AG08395 (cell line): ENCODE measurements at places on chromosomes 5 and 9.

- DNase-seq: no peak
Measured at GRCh38 chr9:124843456-124844034, 9.7 kb upstream of the WDR38 start.

DNA sequence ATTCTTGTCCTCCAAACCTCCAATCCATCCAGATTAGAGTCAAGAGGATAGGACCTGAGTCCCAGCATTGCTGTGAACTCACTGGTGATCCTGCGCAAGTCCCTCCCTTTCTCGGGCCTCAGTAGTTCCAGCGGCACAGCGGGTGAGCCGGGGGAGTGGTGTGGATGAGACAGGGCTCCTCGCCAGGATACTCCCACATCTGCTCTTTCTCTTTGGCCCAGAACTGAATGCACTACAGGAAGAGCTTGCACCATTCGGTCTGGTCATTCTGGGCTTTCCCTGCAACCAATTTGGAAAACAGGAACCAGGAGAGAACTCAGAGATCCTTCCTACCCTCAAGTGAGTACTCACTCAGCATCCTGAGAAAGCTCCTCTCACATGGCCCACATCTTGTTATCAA, 6.3 kb downstream of the GPX3 start:
- DNase-seq: no peak

GRCh38 chr9:128340691-128341434, 536 bp downstream of the SLC27A4 start:
- no peak for DNase-seq

GRCh38 chr9:92476962-92477361, 5.3 kb downstream of the ASPN start:
- no peak for DNase-seq

DNA sequence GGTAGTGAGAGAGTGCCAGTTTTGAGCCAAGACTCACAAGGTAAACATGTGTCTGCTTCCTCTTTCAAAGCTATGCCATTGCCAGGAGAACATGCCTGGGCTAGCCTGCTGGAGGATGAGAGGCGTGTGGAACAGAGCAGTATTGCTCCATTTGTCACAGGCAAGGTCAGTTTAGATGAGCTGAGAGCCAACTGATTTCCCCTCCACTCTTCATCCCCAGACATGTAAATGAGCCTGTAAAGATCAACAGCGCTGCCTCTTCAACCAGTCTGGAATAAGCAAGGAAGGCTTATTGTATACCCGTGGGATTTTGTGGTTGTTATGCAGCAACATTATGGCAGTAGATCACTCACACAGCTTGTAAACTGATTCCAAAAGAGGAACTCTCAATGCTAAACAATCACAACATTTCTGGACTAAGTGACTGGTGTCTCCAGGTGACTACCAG, 8.2 kb upstream of the GDNF start:
- peak; percentile 40 for DNase-seq

DNA sequence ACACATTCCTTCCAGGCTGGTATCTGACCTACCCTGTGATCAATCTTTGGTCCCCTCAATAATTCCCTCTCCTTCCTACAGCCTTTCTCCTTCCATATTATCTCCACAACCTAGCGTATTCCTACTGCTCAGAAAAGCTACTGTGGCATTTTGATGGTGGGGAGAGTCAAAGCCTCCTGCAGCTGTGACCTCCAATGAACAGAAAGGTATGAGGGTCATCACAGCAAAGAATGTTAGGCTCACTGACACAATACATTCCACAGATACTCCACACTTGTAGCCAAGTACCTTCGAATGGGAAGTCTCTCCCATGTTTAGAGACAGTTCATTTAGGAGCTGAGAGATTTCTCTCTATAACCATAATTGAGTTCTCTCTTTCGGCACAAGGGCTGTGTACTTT, 5.9 kb downstream of the FBN2 start:
- DNase-seq: no peak

- peak; percentile 71 for DNase-seq
Measured at GRCh38 chr9:91775011-91775707, 174.9 kb downstream of the ROR2 start.

DNA sequence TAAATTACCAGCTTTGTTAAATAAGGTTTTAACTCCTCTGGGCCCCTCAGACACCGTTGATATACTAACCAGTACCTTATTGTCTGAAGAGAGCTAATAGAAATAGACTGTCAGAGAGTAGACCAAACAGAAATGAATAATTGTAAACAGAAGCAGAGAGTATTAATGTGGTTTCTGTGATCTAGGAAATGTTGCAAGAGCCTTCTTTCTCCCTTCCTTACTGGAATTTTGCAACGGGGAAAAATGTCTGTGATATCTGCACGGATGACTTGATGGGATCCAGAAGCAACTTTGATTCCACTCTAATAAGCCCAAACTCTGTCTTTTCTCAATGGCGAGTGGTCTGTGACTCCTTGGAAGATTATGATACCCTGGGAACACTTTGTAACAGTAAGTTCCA, 5.1 kb downstream of the TYRP1 start:
- DNase-seq: peak; percentile 30

- DNase-seq: no peak
Measured at GRCh38 chr9:18371621-18372020, 102.3 kb upstream of the ADAMTSL1 start.

GRCh38 chr5:142697356-142698255, 11.7 kb upstream of the FGF1 start:
- peak; percentile 33 for DNase-seq

DNA sequence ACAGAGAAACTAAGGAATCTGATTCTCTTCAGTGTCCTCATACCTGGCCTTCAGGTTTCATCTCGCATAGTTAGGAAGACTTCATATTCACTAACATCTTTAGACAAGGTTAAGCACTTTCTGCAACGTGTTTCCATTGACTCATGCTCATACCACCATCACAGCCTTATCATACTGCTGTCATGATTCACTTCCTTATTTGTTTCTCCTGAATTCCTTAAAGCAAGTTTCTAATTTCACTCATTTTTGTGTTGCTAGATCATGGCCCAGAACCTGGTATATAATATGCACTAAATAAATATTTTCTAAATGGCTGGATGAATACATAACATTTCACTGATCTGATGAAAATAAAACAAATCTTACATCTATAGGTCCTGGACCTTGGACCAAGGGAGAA, 472.9 kb downstream of the PRELID2 start:
- DNase-seq: peak; percentile 58

DNA sequence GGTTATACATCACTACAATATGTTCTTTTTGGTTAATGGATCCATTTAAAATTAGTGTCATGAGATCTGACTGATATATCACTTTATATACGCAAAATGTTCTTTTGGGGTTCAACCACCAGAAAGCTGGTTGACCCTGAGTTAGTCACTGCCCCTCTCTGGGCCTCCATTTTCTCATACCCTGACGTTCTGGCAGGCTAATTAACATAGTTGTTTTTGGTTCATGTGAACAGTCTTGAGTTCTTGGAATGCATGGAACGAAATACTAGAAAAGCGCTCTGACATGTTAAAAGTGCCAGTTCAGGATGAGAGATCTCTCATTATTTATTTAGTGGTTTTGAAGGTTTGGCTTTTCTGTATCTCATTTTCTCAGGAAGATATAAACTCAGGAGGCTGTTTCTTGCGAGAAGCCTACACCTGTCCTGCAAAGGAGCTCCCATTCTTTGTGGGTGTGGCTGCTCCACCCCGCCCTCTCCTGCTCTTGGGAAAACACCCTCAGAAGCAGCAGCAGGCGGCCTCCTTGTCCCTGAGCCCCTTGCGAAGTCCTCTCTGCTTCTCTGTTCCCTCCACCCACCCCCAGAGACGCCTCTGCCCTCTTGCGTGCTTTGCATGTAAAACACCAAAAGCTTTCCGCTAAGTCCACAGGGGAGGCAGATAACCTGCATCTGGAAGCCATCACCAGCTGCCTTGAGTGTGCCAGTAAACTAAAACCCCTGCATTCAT, 302.4 kb upstream of the PANK3 start:
- DNase-seq: no peak

DNA sequence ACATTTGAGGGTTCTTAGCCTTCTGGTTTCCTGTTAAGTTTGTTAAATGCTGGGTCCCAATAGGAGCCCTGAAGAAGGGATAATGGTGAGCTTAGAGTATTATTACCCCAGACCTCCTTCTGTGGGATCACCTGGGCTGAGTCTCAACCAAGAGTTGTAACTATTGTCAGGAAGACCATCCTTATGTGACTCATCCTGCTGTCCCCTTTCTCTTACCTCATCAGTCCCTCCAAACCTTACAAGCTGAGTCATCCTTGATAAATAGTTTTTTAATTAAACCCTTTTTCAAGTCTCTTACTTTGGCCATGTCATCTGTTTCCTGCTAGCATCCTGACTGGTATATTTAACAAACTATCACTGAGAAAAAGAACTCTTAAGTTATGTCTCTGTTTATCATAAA, 502.8 kb downstream of the LRRC70 start:
- no peak for DNase-seq

DNA sequence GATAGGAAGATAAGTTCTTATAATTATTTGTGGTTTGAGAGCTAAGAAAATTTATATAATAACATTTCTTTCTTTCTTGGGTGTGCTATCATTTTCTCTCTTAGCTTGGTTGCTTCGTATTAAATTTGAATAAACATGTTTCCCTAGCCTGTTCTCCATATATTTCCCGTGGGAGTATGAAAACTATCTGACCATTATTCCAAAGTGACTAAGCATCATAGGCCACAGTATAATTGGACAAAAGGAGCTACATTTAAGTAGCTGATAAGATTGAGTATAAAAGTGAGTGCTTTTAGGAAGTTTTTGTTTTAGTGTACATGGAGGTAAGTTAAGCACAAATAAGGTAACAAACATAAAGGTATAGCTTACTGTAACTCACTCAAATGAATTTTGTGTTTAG, 8.4 kb upstream of the OSMR start:
- no peak for DNase-seq

- no peak for DNase-seq
Measured at GRCh38 chr5:75985077-75985476, 98.1 kb upstream of the SV2C start.

GRCh38 chr5:74063821-74064220, 437.8 kb downstream of the ARHGEF28 start:
- peak; percentile 36 for DNase-seq

- DNase-seq: peak; percentile 10
Measured at GRCh38 chr5:39891376-39891775, 466.6 kb upstream of the DAB2 start.

GRCh38 chr5:42436051-42436450, 12.8 kb downstream of the GHR start:
- no peak for DNase-seq
